ENCODE measurements at places on chromosomes 7 and 10.
A peak's percentile ranks its signal among the peaks of the same experiment; 100 is the strongest.

DNA sequence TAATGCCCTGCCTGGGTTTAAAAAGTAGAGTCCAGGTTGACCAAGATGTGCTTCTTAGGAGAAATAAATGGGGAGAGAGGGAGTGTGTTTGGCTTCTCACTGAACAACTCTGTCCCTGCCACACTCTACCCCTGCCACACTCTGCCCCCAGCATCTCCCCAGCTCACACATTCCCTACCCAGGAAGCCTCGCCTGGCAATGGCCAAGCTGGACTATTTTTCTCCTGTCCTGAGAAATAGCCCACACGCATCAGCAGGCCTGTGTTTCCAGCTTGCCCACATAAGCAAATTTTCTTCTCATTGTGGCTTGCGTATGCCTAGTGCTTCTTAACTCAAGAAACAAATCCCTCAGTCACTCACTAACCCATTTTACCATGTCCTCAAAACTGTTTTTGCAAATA is 1.8 kb downstream of the LRRC18 start:
- DNase-seq: no peak

DNA sequence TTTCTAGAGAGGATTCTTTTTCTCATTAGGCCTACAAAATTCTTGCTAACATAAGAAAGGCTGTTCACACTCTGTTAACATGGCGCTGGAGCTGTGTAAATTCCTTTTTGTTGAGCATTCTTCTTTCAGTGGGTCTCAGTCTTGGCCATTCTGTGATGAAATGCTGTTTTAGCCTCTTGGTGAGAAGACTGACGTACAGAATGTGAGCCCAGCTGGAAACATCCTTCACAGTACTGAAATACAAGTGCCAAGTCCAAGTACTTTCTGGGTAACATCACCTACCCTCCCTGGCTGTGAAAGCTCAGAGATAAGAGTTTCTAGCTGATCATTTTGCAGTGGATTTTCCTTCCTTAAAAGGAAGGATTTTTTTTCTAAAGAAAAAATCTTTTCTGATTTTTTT is 231.8 kb downstream of the AHR start:
- DNase-seq: no peak

DNA sequence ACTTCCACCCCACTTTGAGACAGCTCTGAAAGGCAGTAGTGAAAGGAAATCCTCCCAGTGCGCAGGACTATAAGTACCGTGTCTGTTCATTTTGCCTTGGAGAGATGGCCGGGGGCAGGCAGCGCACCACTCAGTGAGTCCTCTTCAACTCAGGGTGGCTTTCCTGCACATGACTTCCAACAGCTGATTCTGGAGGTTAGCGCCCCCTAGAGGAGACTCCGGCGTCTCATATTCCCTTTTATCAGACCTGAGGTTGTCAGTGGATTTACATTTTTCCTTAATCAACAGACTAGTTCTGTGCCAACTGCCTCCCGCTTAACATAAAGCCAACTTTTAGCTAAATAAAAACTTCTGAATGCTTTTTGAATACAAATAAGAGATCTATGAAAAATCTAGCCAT is 101.0 kb downstream of the HERPUD2 start:
- peak; percentile 28 for DNase-seq

DNA sequence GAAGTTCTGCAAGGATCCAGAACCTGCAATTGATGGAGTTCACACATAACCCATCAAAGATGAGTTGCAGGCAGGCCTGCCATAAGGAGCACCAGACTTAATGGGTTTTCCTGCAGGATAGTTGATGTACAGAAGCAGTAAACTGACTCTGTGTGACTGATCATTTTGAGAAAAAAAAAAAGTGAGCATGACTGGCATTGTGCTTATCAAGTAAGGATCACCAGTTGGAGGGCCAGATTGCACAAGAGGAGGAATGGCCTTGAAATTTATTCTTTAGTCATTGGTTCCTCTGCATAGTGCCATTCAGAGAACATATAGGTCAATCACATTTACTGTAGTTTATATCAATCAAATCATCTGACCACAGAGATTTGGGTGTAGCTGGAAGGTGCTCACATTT is 3.8 kb downstream of the CYP3A43 start:
- no peak for DNase-seq

- DNase-seq: peak; percentile 32
These were observed at the start of gene VWA2 for GRCh38 chr10:114239117-114239993. VWA2 (plus strand) TSS chr10:114239254; CDS start chr10:114248714, 9,460 bp downstream.

DNA sequence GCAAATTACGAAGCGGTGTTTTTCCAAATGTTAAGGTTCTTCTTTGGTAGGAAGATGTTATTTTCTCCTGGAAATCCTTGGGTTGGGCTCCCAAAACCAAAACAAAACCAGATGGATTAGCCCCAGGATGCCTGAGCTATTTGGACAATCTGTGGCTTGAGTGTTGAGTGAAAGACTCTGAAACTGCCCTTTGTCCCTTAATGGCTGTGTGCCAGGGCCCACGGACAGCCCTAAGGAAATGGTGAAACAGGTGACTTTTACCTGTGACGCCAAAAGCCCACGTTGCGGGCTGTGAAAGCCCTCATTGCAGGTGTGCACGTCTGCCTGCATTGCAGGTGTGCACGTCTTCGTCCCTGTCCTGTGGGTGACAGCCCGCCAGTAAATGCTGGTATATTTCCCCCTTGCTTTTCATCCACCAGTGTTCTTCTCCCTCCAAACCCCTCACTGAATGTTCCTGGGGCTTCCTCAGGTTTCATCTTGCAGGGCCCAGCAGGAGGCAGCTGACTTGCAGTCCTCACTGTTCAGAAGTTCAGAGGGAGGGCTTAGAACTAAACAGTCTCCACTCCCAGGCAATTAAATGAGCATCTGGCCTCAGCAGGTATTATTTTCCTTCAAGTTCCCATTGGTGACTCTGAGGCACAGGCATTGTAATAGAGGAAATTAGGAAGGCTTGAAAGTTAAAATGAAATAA is 10.7 kb downstream of the PFKP start:
- DNase-seq: no peak

DNA sequence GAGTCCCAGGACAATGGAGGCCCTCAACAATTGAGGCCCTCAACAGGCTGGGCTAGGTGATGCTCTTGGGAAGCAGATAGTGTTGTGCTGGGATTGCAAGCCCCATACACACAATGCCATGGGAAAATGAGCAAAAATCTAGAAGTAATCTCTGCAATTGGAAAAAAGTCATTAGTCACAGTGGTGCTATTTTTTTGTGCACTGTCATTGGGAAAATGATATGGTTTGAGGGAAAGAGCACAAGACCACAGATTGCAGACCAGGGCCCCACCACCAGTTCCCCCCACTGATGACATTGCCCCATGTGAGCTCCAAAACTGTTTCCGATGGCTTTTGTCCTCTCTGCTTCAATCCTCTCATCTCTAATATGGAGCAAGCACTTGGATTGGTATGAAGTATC is 1.9 kb downstream of the KCTD7 start:
- DNase-seq: no peak

- no peak for DNase-seq
These were observed 270.4 kb downstream of the HGF start for GRCh38 chr7:81499262-81500116.

DNA sequence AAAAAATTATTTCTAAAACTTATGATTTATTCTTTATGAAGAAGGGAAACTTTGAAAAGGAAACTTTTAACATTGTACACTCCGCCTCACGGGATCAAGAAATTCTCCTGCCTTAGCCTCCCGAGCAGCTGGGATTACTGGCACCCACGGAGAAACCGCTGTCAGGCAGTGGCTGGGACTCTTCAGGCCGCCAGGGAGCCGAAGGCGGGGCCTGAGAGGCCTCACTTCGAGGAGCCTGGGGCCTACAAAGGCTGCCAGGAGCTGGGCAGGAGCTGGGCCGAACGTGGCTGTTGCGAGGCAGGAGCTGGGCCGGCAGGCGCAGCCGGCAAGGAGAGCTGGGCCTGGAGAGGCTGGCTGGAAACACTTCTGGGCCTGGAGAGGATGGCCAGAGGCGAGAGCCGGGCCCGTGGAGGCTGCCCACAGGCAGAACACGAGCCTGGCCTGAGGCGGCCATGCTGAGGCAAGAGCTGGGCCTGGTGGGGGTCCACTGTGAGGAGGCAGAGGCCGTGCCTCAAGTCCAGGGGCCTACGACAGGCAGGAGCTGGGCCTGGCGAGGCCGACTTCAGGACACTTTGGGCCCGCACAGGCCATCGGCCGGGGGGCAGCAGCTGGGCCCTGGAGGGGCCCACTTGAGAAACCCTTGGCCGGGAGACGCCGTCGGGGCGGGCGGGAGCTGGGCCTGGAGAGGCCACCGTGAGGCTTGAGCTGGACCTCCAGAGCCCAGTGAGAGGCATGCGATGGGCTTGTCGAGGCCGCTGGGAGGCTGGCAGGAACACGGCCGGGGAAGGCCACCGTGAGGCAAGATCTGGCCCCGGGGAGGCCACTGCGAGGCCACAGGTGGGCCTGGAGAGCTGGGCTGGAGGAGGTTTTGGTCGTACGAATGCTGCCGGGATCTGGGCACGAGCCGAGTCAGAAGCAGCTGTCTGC is 23.7 kb downstream of the MDH2 start:
- no peak for DNase-seq

DNA sequence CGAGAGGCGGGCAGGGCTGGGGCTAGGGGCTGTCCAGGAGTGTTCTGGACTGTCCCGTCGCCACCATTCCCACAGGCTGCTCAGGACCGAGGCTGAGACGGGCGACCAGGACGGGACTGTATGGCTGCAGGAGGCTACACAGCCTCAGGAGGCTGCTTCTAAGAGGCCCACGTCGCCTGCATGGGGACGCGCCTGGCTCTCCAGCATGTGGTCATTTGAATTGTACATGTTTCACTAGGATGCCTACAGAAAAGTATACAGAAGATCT is 216.3 kb downstream of the TCERG1L start:
- DNase-seq: no peak

DNA sequence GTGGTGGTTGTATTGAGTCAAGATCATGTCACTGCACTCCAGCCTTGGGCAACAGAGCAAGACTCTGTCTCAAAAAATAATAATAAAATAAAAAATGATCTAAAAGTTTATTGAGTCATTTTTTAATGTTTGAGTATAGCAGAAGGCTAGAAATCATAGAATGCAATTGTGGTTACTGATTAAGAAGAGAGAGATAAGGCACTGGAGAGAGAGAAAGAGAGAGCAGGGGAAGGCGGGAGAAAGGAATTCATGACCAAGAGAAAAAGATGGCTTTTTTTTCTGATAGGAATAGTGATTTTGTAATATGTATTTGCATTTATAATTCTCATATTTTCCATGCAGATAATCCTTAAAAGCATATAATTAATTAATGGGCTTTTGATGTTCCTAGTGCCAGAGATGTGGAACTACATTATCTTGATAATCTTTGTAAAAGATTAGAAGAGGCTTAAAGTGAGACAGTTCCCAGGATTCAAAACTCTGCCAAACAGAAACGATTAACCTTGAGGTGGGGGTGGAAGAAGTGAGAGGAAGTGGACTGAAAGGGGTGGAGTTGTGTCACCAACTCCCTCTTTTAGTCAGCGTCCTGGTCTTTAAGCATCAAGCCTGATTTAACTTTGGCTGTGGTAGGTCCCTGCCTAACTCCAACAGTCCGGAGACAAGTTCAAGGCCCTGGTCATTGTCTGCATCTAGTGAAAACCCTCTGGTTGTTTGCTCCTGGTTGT is 76.2 kb downstream of the CHN2 start:
- peak; percentile 30 for DNase-seq

DNA sequence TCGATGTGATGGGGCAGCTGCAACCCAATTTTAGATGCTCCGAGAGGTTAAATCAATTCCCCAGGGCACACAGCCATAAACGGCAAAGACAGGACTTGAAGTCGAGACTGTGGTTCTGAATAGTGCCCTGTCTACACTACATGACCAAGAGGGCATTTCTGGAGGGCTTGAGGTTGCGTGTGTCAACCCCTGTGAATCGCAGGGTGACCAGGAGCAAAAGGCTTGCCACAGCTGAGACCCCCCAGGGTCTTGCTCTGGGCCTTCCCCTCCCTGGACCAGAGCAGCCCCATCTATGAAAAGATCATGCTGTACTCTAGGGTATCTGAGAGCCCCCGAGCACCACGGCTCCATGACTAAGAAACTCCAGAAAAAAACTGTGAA is 26.8 kb upstream of the RASGEF1A start:
- DNase-seq: no peak

GRCh38 chr7:148720472-148720871 is 21.8 kb downstream of the CUL1 start:
- no peak for DNase-seq

- DNase-seq: no peak
These were observed 109.6 kb downstream of the PTPRE start for GRCh38 chr10:128016423-128017060.

GRCh38 chr7:42834676-42835075 is 77.2 kb downstream of the C7orf25 start:
- no peak for DNase-seq

GRCh38 chr10:82914655-82915136 is 1039.7 kb downstream of the NRG3 start:
- no peak for DNase-seq

DNA sequence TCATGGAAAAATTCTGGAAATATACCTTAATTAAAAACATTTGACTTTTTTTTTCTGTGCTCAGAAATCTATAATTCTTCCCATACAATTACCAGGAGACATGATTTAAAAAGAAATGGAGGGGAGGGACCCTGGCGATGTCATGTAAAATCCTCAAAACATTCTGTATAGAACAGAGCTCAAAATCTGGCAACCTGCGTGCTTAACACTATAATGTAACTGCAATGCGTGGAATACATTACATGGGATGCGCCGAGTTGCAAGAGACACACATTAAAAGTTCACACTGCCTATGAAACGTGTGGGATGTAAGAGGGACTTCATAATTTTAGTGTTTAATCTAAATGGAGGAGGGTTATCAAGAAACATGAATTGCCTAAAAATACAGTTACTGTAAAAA is 215.0 kb downstream of the GLI3 start:
- DNase-seq: no peak

GRCh38 chr7:67777119-67777518 is 780.5 kb downstream of the TYW1 start:
- DNase-seq: no peak

DNA sequence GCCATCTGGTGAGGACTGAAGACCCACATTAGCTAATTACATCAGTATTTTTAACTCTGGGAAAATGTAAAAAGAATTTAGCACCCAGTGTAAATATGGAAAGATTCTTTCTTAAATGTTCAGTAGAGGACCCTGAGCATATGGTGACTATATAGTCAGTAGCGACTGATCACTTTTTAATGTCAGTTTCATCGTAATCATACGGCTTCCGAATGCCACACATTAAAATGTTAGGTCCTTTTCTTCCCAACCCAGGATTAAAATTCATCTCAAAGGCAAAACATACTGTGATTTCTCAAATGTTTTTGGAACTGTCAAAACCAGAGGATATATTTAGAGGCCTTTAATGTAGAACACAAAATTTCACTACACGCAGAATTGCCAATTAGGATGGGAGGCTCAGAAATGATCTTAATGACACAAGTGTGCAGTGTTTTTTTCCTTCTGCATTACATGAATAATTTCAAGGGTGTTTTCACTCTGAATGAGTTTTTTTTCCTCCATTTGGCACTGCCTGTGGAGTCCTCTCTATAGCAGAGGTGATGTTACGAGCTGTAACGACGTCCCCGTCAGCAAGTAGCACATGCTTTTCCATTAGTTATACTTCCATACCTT is 382.7 kb downstream of the PAXIP1 start:
- DNase-seq: no peak

All from activated CD8-positive, alpha-beta T cell treated with anti-CD3 and anti-CD28 coated beads, Interleukin-2, amount 10 ng/mL, durations not matched to agents 7 days and 5 days (primary cell).